ENCODE measurements at places on chromosomes 11 and 22. TPM values are rescaled to one million over a fixed set of nuclear protein-coding genes. Genes with fewer than 3 reads are reported as not detected.

DNA sequence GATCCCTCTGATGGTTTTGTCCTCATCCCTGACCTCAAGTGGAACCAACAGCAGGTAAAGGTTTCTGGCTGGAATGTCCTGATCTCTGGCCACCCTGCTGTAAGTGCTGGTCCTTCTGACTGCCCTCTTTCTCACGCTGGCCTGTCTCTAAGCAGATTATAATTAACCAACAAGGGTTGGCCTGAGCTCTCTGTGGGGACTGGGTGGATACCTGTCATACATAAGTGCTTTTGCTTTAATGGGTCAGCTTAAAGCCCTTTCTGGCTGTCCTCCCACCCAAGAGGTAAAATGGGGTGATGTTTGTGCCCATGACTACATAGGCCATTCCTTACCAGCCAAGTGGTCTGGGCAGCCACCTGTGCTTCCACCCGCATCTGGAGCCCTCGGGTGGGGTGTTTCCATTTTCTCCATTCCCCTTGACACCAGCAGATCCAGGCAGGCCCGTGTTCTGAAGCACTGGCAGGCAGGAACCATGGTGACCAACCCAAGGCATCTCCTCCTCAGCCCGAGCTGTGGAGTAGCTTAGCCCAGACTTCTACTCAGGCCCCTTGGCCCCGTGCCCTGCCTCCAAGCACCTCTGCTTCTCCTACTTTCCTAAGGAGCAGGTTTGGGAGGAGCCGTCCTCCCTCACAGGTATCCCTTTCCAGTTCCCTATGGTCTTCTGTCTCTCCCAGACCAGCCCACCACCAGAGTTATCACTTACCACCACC, 17.0 kb upstream of the ST3GAL4 start:
- DNase-seq, result no peak

DNA sequence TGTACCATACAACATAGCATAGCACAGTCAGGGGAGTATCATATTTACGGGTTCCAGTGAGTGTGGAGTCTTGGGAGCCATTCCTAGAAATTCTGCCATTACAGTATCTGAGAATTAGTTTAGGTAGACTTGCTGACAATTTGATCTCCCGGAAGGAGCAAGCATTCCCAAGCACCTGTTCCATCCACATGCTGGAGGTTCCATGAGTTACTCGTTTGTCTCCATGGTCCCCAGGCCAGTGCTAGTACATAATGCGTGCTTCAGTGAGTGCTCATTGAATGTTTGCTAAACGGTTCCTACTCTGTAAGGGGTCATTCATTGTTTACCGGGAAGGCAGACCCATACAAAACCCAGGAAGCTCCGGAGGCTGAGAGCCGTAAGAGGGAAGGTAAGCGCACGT, 27.4 kb upstream of the MYOD1 start:
- no peak for DNase-seq

TUBA8 gene
- total RNA-seq, result 0.32 TPM

DNA sequence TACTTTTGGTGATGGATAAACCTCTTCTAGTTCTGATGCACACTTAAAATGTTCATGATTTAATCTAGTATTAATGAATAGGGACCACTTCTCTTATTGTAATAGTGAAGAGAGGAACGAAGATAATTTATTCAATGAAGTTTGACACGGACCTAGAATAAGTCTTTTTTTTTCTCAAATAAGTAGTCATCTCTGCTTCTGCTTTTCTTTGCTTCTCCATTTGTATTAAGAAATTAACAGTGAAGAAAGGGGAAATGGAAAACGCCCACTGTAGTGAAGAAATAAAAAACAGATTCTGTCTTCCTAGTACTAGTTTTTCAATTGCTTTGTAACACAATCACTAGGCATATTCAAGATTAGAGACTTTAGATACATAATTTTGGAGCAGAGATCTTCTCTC, 73.0 kb downstream of the CD44 start:
- peak; percentile 35 for DNase-seq

DNA sequence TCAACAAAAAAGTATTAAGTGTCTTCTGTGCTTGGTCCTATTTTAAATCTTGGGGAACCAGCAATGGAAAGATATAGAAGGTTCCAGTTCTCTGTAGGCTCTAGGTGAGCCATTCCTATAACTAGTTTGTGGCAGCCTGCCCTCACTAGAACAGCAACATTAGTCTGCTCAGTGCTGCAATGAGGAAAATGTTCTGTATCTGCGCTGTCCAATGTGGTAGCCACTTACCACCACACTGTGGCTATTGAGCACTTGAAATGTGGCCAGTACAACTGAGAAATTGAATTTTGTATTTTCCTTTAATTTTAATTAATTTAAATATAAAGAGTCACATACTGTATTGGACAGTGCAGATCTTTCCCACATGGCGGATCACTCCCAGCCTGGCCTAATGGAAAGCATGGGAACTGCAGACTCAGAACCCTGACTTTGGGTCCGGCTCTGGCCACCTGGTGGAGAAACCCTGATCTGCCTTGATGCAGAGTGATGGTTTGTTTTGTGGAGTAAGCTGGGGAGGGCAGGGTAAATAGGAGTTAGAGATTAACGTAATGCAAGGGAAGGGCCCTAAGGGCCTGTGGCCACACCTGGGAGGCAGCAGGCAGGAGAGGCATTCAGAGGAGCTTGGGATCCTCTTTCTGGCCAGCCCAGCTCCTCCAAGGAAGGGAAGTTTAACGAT, 101.0 kb downstream of the ME3 start:
- no peak for DNase-seq

GRCh38 chr22:41925783-41926460, 684 bp downstream of the TNFRSF13C start:
- peak; percentile 76 for DNase-seq

DNA sequence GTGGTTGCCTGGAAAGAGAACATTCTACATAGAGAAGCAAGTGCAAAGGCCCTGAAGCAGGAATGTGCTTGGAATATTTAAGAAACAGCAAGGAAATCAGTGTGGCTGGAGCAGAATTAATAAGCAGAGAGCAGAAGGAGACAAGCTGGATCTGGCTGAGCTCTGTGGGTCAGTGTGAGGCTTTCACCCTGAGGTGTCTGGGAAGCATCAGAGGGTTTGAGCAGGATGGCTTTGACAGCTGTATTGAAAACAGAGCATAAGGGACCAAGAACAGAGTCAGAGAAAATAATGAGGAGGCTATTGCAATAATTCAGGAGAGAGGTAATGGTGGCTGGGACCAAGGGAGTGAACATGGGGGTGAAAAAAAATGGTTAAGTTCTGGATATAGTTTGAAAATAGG, 199.6 kb downstream of the NXPE2 start:
- DNase-seq, result no peak

DNA sequence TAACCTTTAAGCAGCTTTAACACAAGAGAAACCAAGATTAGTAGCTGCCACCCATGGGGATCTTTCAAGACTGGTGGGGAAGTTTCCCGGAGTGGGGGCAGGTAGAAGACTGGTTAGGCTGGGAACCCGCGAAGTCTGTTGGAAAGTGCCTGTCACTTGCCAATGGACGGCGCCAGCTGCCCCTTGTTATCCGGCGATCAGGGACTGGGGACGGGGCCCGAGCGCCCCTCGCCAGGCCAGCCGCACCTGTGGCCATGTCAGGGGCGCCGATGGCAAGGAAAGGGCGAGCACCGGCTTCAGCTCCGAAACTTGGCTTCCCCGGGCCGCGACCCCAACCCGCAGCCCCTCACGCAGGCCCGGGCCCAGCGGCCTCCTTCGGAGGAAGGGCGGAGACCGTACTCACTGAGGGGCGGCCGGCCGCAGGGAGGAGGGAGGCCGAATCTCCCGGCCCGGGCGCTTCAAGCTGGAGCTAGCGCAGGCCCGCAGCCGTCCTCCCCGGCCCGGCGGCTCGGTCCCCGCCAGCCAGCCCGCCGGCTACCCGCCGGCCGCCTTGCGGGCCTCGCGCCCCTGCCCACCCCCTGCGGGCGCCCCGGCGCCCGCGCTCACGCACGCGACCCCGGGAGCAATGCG, 539 bp downstream of the EIF4ENIF1 start:
- DNase-seq, result peak; percentile 76

KIAA1671 gene
- total RNA-seq, result 0.76 TPM

GRCh38 chr11:65726660-65727059, 6.1 kb upstream of the RNASEH2C start:
- no peak for DNase-seq

TREH gene
- total RNA-seq, result not detected

DNA sequence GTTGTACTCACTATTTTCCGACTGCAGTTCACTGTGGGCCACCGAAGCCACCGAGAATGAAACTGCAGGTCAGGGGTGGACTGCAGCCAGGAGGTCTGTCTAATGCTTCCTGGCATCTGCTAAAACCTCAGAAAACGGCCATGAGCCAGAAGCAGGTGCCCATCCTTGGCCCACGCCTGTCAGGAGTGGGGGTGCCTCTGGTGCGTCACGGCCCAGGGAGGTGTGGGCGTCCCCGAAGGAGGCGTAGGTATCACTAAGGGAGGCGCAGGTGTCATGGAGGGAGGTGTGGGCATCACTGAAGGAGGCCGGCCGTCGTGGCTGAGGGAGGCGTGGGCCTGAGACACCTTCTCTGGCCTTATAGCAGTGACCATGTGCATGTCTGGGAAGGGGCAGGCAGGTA, 456.2 kb downstream of the TBC1D22A start:
- no peak for DNase-seq

DNA sequence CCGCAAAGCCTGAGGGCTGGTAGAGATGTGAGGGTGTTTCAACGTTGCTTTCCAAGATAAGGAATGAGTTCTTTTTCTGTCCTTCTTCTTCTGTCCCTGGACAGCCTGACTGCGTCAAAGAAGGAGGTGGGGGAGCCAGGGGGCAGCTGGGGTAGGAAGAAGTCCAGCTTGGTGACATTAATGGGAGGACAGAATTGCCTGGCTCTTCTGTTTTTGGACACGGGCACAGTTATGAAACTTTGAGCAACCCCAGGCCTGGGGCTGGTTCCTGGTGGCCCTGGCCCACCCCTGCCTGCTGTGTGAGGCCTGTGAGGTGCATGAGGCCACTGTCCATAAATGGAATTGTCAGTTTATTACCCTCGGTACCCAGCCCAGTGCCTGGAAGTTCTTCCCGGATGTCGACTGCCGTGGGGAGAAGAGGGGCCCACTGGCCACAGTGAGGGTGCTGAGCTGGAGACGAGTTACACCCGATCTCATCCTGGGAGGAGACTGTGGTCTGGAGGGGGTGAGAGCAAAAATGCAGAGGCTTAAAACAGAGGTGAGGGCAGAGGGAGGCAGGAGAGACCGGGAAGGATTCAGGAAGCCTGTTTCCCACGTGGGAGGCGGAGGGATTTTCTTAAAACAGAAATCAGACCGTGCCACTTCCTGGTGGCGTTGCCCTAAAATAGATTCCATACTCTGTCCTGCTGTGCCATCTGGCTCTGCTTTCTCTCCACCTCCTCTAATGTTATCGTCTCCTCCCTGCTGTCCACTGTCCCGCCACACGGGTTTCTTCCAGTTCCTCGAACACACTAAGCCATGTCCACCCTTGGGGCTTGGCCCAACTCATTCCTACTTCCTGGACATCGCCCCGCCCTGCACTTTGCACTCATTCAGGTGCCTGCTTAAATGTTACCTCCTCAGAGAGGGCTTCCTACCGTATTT, 59.7 kb upstream of the RASD2 start:
- peak; percentile 24 for DNase-seq

DNA sequence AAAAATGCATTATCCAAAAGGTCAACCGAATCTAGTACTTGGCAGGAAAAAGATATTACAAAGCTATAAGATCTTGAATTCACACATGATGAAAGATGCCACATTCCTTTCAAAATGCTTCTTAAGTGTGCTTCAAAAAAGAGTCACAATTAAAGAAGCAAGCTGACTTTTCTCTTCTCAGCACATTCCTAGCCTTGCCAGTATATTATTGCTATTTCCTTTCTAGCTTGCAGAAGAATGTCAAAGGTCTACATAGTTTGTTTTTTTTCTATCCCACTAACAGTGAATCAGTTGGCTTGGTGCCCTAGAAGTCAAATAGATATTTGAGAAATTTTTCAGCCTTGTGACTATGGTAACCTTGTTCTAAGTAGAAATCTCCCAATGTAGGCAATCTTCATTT, 56.8 kb downstream of the GUCY1A2 start:
- peak; percentile 96 for DNase-seq

DNA sequence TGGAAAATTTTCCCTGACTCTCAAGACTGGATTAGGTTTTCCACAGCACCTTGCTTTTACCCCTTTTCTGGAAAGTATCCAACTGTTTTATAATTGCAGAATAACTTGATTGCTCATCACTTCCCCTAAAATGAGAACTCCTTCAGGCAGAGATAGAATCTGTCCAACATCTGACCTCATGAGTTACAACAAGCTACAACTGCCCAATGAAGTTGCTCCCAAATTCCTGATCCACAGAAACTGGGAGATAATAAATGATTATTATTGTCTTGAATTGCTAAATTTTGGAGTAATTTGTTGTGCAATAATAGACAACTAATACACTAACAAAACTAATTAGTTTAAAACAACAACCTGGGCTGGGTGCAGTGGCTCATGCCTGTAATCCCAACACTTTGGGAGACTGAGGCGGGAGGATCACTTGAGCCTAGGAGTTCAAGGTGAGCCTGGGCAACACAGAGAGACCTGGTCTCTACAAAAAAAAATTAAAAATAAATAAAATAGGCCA, 10.0 kb upstream of the CCDC83 start:
- DNase-seq, result peak; percentile 70

DNA sequence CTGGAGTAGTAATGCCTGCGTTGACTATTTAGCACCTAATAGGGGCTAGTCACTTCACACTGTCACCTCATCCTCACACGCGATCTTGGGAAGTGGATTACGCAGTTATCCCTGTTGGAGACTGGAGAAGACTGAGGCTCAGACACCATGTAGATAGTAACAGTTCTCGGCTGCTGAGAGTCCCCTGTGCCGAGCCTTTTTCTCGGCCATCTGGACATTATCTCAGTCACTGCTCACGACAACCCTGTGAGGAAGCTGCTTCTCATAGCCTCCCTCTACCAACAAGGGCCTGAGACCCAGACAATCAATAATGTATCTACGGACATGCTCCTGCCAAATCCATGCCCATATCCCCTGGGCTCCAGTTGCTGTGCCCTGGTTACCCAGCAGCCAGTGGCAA, 25.9 kb downstream of the SCUBE1 start:
- DNase-seq, result no peak

GRCh38 chr22:22884888-22885840, 2.5 kb upstream of the IGLL5 start:
- no peak for DNase-seq

DNA sequence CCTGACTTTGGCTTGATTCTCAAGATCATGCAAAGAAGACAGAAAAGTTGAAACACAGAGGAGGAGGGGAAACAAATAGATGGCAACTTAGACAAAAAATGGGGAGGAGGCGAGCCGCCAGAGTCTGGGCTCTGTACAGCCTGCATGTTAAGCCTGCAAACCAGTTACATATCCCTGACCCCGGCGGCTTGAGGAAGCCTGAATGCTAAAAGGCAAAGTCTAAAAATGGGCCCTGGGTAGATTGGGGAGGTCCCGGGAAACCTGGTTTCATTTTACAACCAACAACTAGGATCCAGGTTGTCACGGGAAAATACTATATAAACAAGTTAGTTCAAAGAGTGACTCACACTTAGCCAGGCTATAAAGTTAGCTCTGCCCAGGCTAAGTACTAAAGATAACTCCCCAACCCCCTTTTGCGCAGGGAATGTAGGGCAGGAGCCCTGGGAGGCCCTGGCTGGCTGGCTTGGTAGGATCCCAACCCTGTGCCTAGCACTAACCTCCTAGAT, 18.8 kb upstream of the ZBTB16 start:
- peak; percentile 65 for DNase-seq

LSP1 gene
- not detected for total RNA-seq

GRCh38 chr22:30685178-30685577, 9.5 kb upstream of the OSBP2 start:
- no peak for DNase-seq

LARGE1 gene
- 12.8 TPM for total RNA-seq
